NCI-H526 treated with DMSO at 0.1 percent for 48 hours (cell line): ENCODE measurements at places on chromosomes 1 and 21.
A peak's percentile ranks its signal among the peaks of the same experiment; 100 is the strongest.

DNA sequence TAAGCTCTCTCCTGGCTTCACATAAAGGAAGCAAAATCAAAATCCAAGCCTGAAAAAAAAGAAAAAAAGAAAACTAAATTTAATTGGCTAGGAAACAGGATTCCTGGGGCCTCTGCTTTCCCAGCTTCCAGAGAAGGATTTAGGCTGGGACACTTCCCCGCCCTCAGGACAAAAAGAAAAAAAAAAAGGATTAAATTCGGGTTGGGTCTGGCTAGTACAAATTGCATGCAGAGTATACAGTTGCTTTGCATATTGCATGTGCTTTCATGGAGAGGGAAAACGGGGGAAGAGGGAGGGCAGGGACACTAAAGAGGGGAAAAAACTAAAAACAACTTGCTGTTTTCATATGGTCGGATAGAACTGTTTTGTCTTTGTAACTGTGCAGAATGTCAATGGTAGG lies 42.7 kb downstream of the OLIG1 start:
- peak; percentile 71 for DNase-seq

GRCh38 chr1:163170975-163171676 lies 31.6 kb downstream of the RGS5 start:
- peak; percentile 54 for DNase-seq

GRCh38 chr1:31259746-31260145 lies 20.1 kb upstream of the NKAIN1 start:
- no peak for DNase-seq

DNA sequence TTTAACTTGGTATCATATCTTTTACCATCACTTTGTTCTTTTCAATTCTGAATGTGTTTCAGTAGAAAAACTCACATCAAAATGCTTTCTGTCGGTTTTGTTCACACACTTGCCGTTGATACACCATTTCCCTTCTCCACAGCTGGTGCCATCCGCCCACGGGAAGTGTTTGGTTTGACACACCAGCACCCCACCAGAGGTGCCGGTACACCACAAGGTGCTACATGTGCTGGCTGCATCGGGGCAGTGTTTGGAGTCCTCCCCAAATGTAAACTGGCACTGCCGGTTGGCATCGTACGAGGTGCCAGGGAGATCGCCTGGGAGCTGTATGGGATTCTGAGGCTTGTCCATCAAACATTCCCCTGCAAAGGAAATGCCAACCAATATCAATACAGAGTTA lies 5.0 kb downstream of the ADAMTS1 start:
- no peak for DNase-seq

- peak; percentile 99 for DNase-seq
These were observed 3.5 kb upstream of the ARID1A start for GRCh38 chr1:26692211-26692792.
